ENCODE measurements at places on chromosomes 4 and X.

GRCh38 chr4:173990126-173990868 lies 293.2 kb downstream of the FBXO8 start:
- no peak for DNase-seq

GRCh38 chr4:147428583-147428982 lies 52.3 kb upstream of the EDNRA start:
- DNase-seq: no peak

DNA sequence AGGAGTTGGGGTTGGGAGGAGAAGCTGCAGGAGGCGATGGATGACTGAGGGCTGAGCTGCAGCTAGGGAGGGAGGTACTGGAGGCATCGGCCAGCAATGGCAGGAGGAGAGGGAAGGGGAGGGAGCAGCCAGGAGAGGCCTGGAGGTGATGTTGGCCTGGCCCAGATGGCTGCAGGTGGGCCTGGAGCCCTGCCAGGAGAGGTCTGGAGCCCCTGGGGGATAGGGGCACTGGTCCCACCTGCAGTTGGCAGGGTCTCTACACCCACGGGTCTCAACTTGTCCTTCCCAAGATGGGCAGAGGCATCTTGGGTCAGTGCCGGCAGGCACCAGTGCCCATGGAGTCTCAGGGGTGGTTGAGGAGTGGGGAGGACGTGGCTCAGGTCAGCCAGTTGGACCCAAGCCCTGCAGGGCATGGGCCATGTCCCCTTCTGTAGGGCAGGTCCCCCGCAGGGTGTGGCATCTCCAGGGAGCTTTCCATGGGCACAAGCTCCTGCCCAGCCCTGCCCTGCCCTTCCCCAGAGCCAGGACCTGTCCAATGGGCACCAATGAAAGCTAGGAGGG lies 2.7 kb upstream of the MXD4 start:
- no peak for DNase-seq

DNA sequence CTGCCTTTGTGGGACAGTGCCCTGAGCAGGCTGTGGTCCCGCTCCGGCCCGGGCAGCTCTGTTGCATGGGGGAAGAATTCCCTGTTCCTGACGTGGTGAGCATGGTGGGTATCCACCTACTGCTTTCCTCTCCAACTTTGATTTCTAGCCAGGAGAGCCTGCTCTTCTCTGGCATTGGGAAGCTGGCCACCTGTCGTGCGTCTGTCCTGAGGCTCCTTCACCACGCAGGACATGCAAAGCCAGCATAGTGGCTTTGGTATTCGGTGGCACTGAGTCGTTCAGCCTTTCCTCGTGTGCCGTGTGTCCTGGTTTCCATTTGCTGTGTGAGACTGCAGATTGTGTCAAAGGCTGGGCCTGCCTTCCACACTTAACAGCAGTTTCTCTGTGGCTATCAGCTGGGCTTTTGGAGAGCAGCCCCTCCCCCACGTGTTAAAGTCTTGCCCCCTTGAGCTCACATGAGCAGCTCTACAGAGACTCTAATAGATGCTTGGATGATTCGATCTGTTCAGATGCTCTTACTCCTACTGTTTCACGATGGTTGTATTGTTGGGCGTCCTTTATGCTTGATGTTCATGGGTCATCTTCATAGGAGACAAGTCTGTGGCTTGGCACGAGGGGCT lies 46.3 kb upstream of the CLCN4 start:
- DNase-seq: no peak

DNA sequence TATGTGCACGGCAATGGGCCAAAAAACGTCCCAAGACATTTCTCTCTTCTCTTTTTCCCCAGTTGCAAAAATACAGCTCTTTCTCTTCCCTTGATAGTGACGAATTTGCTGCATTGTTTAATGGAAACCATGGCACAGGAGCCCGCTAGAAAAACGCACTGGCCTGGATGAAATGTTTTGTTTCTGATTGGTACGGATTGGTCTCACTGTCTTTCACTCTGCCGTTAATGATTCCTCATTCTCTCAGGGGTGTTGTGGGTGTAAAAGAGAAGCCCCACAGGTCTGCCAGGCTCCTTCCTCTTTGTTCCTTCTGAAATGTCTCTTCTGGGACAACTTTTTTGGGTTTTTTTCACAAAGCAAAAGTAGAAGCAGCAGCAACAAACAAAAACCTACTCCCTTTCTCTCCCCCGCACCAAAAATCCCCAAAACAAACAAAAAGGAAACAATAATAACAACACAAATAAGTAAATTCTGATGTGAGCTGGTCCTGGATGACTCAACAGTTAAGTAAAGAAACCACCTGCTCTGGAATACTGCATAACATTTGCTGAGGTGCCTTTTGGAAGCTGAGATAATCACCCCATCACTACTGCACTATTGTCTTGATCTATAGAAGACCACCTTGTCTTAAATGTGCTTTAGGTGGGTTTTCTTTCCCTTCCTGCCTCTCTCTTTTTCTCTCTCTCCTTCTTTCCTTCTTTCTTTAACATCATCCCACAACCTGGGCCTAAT lies 89.8 kb downstream of the PLAC1 start:
- no peak for DNase-seq

DNA sequence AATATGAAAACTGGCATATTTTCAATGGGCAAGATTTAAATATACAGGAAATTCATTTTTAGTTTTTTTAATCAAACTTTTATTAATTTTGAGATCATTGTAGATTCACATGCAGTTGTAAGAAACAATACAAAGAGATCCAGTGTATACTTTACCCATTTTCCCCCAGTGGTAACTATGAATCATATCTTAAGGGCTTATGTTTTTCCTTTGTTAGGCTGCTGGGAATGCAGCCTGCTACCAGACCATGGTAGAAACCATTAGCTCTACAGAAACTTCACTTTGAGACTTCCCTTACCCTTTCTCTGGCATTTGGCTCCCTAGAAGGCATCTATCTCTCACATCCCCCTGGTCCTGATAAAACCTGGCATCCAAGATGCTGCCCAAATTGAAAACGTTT lies 147.6 kb upstream of the EOLA2 start:
- DNase-seq: no peak

GRCh38 chrX:104419211-104419610 lies 146.8 kb upstream of the IL1RAPL2 start:
- no peak for DNase-seq

GRCh38 chr4:181855307-181855706 lies 387.9 kb upstream of the TENM3 start:
- no peak for DNase-seq

- no peak for DNase-seq
Measured at GRCh38 chr4:81495345-81495744, 23.6 kb upstream of the RASGEF1B start.

- no peak for DNase-seq
Measured at GRCh38 chrX:30577362-30577991, at the start of gene TASL. TASL (minus strand) TSS chrX:30577766; CDS start chrX:30560355, 17,411 bp downstream.

- no peak for DNase-seq
Measured at GRCh38 chr4:133136833-133137232, 12.3 kb upstream of the PCDH10 start.

Data from bone marrow (tissue), 2 donors.